ENCODE measurements at places on chromosomes 3 and 15. TPM values are rescaled to one million over a fixed set of nuclear protein-coding genes. Genes with fewer than 3 reads are reported as not detected.

Gene C3orf49
- total RNA-seq: not detected

Gene TCAIM
- 8.5 TPM for total RNA-seq

Gene CALML4
- total RNA-seq: 3.2 TPM

Gene SCN11A
- total RNA-seq: not detected

Gene TTLL13
- total RNA-seq: 0.25 TPM
